ENCODE measurements at places on chromosomes 1 and 21.

- no peak for DNase-seq
These were observed 15.2 kb upstream of the ARHGEF2 start for GRCh38 chr1:155993595-155993994.

DNA sequence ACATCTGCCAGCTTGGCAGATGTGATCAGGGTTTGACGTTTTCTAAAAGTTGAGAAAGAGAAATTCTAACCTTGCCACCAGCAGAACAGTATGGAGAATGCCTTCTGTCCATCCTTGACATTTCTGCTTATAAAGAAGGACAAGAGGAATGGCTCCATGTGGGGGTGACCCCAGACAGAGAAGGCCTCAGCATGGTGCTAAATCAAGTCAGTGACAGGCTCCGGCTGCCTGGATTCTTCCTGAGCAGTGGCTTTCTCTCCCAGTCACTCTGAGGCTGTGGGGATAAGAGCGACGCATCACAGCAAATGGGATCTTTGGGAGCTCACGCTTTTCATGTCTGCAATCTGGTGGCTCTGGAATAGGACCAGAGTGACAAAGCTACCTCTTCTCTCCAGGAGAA is 640.2 kb upstream of the CAMK1G start:
- no peak for DNase-seq

- DNase-seq, result no peak
These were observed at the start of gene ANGPTL7 for GRCh38 chr1:11188858-11189451. TSS of gene ANGPTL7 (plus strand) at chr1:11189355. CDS start at chr1:11189580, 225 bp downstream.

DNA sequence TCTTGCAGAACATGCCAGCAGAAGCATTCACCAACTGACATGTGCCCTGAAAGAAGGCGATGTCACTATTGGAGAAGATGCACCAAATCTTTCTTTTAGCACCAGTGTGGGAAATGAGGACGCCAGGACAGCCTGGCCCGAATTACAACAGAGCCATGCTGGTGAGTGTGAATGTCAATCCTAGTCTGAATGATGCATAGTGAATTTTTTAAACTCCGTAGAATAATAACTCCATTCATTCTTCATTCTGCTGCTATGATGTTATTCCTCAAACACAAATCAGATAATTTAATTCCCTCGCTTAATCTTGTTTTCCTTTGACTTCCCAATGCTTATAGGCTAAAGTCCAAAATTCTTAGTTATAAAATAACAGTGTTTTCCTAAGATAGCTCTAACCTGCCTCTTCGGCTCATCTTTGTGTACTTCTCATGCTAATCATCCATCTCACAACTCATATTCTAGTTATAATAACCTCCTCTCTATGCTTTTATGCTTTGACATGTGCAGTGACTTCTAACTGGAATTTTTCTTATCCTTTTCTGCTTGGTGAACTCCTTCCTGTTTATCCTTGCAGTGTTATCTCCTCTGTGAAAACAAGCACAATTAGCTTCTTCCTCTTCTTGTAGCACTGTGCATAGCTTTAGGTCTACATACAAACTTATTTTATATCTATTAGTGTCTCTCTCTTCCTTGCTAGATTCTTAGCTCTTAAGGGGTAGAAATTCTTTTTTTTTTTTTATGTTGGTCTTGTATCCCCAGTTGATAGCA is 14.4 kb downstream of the SDCCAG8 start:
- no peak for DNase-seq

GRCh38 chr1:209335178-209335577 is 248.3 kb upstream of the CAMK1G start:
- no peak for DNase-seq

DNA sequence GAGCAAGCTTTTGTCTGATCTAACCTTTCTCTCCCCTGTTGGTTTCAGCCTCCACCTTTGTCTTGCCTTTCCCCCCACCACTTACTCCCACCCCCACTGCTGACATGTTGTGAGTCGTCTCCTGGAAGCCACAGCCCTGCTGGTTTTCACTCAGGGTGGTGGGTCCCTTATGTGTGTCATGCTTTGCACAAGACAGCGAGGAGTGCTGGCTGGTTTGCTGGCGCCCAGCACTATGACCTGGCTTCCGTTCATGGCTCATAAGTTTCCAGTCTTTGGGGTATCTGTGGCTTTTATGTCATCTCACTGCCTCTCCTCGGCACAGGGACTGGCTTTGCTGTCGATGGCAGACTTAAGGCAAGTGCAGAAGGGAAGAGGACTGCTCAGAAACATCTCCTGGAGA is 177.7 kb downstream of the KIF26B start:
- peak; percentile 5 for DNase-seq

- no peak for DNase-seq
These were observed 7.4 kb upstream of the ARF1 start for GRCh38 chr1:228074954-228075730.

DNA sequence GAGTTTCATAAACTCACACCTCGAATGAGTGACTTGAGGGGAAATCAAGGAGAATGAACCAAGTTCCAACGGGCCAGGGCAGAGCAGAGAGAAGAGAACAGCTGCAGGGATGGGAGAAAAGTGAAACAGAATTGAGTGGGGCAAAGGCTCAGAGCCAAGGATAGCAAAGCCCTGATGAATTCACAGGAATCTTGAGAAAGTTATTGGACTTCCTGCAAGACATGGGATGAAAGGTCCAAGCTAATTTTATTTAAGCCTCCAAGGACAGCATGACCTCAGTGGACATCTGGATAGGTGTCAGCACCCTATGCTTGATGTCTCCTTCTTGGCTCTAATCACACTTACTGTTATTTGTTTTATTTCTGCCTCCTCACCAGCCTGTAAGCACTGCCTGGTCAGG is 43.0 kb upstream of the RAVER2 start:
- no peak for DNase-seq

DNA sequence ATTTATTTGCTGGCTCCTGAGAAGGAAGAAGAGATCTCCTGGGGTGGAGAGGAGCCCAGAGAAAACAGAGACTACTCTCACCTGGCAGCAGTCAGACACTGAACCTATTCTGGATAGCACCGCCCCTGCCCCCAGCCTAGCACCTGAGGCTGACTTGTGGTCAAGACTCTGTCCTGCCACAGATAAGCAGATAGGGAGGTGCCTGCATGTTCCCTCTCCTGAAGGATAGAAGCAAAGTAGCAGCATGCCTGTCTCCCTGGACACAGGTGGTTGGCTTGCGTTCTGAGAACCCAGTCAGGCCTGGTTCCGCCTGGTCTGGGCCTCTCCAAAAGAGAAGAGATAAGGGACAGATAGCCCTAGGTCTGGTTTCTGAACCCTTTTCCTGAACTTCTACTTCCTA is 1.3 kb upstream of the EFNA3 start:
- DNase-seq, result no peak

Measured in stimulated activated CD4-positive, alpha-beta T cell treated with anti-CD3 and anti-CD28 coated beads, Interleukin-15, amount 100 ng/mL, for 1 hour (primary cell).